Right lobe of liver (tissue), 6 donors: ENCODE measurements at places on chromosomes 5 and 9. TPM values are rescaled to one million over a fixed set of nuclear protein-coding genes. Genes with fewer than 3 reads are reported as not detected.

GRCh38 chr5:14153932-14154731 lies 11.0 kb downstream of the TRIO start:
- no peak for DNase-seq

- no peak for DNase-seq
Measured at GRCh38 chr9:69431203-69431602, 106.2 kb downstream of the ENTREP1 start.

DNA sequence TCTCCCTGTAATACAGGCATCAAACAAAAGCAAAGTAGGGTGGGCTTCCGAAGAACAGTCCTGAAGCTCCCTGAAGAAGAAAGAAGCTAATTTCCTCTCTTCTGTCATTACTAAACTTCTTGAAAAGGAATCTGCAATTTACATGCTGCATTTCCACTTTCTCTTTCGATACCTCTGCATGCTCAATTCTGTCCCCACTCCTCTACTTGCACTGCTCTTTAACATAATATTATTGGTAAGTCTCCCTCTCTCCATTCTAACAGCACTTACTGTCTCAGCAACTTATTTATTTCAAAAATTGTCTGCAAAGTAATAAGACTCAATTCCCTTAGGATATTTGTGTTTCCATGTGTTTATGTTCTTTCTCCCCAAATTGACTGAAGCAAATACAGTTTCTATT lies 3.9 kb upstream of the PLPP1 start:
- DNase-seq = no peak

DNA sequence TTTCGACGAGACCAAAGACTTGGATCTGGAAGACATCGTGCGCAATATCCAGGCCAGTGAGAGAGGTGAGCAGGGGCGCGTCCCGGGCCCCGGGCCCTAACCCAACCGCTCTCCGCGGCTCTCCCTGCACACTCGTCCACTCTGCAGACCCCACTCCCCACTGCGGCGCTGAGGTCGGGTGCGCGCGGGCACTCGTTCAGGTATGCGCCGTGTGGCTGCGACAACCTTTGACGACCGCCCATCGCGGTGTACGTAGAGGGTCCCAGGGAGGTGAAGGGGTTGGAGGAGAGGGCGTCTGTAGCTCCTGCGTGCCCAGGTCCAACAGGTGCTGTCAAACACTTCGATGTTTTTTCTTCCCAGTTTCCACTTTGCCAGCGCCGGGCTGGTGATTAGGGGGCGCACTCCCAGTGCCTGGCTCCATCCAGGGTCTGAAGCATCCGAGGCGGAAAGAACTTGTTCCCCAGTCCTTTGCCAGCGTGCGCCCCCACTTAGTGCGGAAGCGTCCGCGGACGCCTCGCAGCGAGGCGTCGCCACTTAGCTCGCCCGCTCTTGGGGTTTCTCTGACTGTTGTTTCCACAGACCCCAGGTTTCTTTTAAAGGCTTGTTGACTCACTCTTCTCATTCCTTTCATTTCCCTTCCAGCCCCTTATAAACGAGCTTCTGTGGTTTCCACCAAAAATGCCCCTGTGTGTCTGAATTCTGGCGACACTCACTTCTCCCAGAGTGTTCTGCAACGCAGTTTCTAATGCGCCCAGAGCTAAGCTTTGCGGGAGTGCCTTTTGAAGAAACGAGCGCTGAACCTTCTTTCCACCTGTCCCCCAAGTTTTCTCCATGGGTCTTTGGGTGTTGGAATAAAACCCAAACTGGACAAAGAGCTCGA lies 1.6 kb downstream of the NPR3 start:
- no peak for DNase-seq

DNA sequence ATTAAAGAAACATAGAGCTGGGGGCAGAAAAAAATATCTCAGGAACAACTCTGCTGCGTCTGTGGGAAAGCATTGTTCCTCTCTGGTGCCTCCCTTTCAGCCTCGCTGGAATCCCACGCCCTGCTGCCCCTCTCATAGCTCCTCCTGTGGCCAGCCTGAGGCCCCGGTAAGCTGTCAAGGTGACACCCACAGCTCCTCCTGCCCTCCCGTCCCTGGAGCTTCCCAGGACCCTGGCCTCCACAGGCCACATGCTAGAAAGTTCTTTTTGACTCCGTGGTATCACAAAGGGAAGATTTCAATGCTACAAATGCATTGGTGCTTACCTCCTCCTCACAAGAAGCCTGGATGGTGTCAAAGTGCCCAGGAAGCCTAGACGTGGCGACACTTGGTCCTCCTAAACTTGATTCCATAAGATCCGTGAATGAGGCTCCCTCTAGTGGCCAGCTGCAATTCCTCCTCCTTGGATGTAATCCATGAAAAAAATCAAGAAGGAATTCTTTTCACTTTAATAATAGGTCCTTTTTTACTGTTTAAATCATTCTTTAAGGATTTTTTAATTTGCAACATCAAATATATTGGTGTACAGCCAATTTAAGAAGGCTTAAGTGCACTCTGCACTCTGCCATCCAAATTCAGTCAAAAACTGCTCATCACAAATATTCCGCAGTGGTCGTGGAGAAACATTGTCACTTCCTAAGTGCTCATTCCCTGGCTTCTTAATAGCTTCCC lies 104.9 kb downstream of the CFAP90 start:
- peak; percentile 56 for DNase-seq

- DNase-seq = peak; percentile 58
Measured at GRCh38 chr9:99807276-99807852, 14.3 kb upstream of the NR4A3 start.

GRCh38 chr5:143182901-143183820 lies 220.3 kb downstream of the NR3C1 start:
- DNase-seq = peak; percentile 46

The GADD45G gene
- 46.2 TPM for total RNA-seq

DNA sequence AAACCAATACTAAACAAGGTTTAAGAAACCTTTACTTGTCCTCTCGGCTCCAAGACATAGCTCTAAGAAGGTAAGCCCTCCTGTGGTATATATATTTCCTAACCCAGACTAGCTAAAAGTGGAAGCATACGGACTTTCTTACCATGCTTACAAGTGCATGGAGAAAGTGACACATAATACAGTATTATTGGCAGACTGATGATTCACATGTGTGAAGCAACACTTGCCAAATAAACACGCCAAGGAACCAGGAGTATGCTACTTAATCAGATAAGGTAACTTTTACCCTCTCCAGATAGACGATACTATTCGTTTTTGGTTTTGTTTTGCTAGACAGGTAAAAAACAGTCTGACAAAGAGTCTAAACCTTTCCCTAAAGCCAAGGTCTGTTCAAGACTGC lies 264.1 kb downstream of the MLLT3 start:
- no peak for DNase-seq

GRCh38 chr5:153998010-153998409 lies 40.7 kb downstream of the FAM114A2 start:
- DNase-seq = no peak

DNA sequence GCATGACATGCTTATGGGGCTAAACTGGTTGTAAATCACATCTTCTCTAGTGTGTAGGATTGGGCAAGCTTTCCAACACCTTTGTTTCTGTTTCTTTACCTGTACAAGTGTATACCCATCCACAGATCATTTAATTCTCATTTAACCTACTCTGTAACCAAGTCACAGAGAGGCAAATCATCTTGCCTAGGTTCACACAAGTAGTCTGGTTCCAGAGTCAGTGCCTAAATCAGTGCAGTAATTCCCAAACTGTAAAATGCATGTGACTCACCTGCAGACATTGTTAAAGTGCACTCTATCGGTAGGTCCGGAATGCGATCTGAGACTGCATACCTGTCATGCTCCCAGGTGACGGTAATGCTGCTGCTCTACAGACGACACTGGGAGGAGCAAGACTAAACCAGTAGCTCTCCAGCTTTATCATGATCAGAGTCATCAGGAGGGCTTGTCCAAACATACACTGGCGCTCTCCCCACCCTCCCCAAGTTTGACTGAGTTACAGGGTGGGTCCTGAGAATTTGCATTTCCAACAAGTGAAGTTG lies 107.9 kb upstream of the FREM1 start:
- no peak for DNase-seq

- peak; percentile 77 for DNase-seq
Measured at GRCh38 chr9:89999176-89999533, 394.3 kb downstream of the GADD45G start.

GRCh38 chr9:11141357-11141756 lies 528.6 kb upstream of the PTPRD start:
- DNase-seq = no peak

The FLT4 gene
- 9.7 TPM for total RNA-seq

- no peak for DNase-seq
Measured at GRCh38 chr5:160486573-160486972, 64.9 kb downstream of the PTTG1 start.

- no peak for DNase-seq
Measured at GRCh38 chr9:107832871-107833270, 343.3 kb upstream of the KLF4 start.

DNA sequence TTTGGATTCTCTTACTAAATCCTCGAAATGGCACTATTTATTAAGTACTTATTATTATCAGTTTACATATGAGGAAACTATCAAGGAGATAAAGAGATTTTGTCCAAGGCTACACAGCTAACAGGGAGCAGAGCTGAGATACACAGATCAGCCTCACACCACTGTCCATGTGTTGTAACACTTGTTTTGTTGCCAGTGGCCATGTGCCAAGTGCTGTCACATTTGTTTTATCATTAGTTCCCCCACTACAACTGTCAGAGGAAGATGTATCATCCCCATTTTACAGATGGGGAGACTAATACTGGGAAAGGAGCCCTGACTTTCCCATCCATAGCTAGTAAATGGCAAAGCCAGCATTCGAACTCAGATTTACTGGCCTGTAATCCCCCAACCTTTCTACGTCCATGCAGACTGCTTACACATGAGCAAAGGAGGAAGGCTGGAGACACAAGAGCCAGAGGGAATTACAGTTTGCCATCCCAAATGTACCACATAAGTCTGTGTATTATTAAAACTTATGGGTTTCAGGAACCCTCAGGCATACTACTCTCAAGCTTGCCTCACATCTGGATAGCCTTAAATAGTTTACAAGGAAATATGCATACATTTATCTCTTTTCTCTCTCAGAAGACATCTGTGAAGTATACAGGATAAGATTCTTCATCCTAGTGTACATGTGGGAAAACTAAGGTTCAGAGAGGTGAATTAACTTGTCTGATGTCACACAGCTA lies 25.1 kb downstream of the PAPPA start:
- DNase-seq = no peak

DNA sequence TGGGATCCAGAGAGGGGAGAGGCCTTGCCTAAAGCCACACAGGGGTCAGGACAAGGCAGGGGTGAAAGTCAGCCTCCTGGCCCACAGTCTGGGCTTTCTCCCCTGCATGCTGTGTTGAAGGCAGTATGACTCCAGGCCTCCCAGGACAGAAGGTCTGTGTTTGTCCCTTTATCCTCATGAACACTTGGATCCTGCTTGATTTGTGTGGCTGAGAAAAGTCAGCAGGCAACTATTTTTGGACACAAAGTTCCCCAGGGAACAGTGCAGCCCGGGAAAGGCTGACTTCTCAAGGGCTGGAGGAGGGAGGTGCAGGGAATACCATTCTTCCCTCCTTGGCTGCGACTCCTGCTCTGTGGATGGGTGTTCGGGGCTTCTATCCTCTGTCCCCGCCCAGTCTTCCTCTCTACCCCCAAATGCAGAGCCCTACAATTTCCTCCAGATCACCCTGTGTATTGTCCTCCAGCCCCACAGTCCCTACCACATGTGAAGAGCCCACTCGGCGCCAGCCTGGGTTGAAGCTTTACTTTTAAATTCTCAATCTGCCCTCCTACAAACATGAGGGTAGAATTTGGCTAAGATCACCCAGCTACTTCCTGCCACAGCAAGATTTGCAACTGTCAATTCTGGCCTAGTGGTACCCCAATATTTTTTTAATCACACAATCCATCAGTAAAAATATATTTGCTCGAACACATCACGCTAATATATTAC lies 4.1 kb downstream of the AKNA start:
- DNase-seq = no peak

The OLFML2A gene
- 0.44 TPM for total RNA-seq

- no peak for DNase-seq
Measured at GRCh38 chr9:76718166-76718565, 46.1 kb upstream of the PCA3 start.

- no peak for DNase-seq
Measured at GRCh38 chr9:68798423-68798822, 93.4 kb downstream of the PIP5K1B start.

The ATP6V1G1 gene
- 44.0 TPM for total RNA-seq

The PLPP7 gene
- total RNA-seq = 0.18 TPM
